ENCODE measurements at places on chromosomes 11 and 22.

- no peak for DNase-seq
These were observed 12.5 kb downstream of the FEZ1 start for GRCh38 chr11:125483592-125483991.

GRCh38 chr22:38815842-38816241, 21.9 kb upstream of the DNAL4 start:
- no peak for DNase-seq

DNA sequence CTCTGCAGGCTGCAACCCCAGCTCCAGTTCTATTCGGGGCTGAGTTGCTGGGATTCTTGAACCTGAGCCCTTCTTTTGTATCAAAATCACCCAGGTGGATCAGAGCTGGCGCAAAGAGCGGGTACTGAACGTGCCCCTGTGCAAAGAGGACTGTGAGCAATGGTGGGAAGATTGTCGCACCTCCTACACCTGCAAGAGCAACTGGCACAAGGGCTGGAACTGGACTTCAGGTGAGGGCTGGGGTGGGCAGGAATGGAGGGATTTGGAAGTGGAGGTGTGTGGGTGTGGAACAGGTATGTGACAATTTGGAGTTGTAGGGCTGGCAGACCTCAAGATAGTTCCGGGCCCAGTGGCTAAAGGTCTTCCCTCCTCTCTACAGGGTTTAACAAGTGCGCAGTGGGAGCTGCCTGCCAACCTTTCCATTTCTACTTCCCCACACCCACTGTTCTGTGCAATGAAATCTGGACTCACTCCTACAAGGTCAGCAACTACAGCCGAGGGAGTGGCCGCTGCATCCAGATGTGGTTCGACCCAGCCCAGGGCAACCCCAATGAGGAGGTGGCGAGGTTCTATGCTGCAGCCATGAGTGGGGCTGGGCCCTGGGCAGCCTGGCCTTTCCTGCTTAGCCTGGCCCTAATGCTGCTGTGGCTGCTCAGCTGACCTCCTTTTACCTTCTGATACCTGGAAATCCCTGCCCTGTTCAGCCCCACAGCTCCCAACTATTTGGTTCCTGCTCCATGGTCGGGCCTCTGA, 3.8 kb downstream of the FOLR1 start:
- DNase-seq: no peak

DNA sequence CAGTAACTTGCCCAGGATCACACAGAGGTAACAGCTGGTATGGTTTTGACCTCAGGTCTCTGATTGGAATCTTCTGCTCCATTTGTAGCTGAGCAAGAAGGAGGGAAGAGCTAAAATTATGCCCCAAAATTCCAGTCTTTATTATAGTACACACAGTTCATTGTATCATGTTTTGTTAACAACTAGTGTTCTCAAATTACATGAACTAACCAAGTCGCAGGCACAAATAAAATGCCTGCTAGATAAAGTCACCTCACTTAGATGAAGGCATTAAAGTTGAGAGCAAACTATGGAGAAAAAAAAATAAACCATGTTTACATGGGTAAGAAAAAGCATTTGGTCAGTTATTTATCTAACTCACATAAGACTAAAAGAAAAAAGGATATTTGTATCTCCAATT, 58.8 kb downstream of the PDGFD start:
- DNase-seq: no peak

DNA sequence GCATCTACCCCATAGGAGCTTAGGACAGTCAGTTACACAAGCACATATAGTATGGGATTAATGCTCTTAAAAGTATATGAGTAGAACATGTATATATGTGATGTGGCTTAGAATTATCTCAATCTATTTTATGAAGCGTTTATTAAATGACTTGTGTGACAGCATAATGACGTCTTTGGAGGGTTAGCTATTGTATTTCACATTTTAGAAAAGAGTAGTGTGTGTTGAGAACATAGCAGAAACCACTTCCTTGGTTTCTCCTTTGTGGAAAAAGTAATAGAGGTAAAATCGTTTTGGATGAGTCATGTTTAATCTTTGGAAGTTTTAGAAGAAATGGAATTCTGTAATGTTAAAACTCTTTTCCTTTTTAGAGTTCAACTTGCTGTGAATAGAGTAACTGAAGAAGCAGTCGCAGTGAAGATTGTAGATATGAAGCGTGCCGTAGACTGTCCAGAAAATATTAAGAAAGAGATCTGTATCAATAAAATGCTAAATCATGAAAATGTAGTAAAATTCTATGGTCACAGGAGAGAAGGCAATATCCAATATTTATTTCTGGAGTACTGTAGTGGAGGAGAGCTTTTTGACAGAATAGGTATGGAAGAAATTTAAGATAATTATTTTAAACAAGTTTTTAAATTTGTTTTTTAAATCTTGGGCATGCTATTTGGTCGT, 2.4 kb downstream of the CHEK1 start:
- DNase-seq: no peak

DNA sequence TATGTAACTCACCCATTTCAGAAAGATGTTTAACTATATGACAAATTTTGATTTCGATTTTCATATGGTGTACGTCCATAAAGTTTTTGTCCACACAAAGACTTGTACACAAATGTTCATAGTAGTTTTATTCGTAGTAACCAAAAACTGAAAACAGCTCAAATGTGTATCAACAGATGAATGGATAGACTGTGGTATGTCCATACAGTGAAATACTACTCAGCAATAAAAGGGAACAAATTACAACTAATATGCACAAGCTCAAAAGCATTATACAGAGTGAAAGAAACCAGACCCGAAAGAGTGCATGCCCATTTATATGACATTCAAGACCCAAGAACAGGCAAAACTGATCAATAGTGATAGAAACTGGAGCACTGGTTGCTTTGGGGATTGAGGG, 64.0 kb downstream of the MN1 start:
- DNase-seq: no peak

- peak; percentile 67 for DNase-seq
These were observed at the start of gene MPZL3 for GRCh38 chr11:118251858-118252652. TSS of gene MPZL3 (minus strand) at chr11:118252365. CDS start at chr11:118252294, 71 bp downstream.

DNA sequence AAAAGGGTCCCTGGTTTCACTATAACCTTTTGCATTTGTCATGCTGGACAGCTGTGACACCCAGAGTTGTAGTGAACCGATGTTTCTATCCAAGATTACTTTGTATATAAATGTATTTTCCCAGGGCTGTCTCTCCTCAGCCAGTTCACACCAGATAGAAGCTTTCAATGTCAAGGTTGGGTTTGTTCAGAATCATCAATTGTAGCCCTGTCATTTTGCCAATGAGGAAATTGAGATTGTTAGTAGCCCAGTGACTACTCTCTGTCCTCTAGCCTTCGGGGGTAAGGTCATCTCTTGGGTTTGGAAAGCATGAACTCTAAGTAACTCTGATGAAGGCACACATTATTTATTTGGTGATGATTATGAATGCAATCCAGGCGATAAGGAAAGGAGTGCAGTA, 165.6 kb downstream of the DBX1 start:
- no peak for DNase-seq

GRCh38 chr11:60951606-60951903, 421 bp downstream of the SLC15A3 start:
- no peak for DNase-seq

- DNase-seq: no peak
These were observed 20.8 kb upstream of the CLNS1A start for GRCh38 chr11:77658213-77659013.

DNA sequence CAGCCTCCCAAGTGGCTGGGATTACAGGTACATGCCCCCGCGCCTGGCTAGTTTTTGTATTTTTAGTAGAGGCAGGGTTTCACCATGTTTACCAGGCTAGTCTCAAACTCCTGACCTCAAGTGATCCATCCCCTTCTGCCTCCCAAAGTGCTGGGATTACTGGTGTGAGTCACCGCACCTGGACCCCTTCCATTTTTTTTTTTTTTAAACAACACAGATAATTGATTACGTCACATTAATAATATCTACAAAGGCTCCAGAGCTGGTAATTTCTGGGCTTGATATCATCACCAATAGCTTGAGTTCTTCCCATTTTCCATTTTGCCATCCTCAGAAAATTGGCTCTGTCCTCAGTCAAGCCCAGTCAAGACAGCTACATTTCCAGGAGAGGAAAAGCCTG, 7.2 kb downstream of the TTLL1 start:
- no peak for DNase-seq

DNA sequence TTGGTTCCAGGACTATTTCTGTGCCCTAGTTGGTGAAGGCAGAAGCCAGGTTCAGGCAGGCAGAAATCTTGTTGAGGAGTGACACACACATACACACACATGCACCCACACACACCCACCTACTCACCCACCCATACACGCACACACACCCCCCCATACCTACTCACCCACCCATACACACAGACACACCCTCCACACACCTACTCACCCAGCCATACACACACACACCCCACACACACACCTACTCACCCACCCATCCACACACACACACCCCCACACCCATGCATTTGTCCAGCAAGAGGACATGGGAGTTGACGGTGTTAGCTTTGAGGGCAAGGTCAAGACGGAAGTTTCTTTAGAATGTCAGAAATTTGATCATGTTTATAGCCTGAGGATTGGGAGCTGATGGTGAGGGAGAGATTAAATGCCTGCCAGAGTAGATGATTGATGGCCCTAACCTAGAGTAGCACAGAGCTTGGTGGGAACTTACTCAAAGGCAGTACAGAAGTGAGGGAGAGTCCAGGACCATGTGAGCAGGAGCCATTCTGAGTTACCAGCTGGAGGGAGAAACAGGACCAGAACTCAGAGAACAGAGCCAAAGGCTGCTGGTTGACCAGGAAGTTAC, 68.9 kb downstream of the CYB5R2 start:
- DNase-seq: no peak

DNA sequence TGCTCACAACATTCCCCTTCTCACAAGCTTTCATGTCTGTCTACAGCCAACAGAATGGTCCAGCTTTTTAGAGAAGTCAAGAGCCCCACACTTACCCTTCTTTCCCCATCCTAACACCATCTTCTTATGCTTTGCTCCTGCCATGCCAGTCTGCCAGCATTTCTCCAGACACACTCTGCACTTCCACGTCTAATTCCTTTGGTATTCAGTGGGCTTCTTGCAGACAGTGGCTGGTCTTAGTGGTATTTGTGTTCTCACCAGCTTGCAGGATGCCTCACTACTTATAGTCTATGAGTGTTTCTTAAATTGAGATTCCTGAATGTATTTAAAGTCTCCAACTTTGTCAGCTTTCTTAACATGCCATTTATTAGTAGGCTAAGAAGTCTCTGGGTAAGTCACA, 154.4 kb downstream of the BBOX1 start:
- DNase-seq: no peak

DNA sequence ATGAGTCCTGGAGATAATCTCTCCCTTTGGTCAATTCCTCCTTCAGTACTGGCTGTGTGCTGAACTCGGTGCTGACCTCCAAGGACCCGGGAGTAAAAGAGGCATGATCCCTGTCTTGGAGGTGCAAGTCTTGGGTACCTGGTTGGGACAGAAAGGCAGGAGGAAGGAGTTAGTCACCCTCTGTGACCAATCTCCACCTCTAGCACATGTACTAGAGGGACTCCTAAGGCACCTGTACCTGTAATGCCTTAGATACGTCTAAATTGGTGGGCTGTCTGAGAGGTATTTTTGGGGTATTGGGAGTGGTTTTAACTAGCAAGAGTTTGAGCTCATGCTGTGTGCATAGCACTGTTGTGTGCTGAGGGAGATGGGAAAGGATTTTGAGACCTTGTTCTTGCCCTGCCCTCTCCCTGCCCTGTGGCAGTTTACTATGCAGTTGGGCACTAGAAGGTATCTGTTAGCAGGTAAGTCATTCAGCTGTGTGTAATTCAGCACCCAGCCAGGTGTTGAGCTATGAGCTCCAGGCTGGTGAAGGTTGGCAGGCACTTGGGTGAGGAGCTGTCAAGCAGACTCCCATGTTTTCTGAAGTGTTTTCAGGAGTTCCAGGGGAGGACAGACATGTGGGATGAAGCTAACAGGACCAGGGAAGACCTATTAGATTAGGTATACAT, 2.5 kb downstream of the PANX1 start:
- DNase-seq: no peak

DNA sequence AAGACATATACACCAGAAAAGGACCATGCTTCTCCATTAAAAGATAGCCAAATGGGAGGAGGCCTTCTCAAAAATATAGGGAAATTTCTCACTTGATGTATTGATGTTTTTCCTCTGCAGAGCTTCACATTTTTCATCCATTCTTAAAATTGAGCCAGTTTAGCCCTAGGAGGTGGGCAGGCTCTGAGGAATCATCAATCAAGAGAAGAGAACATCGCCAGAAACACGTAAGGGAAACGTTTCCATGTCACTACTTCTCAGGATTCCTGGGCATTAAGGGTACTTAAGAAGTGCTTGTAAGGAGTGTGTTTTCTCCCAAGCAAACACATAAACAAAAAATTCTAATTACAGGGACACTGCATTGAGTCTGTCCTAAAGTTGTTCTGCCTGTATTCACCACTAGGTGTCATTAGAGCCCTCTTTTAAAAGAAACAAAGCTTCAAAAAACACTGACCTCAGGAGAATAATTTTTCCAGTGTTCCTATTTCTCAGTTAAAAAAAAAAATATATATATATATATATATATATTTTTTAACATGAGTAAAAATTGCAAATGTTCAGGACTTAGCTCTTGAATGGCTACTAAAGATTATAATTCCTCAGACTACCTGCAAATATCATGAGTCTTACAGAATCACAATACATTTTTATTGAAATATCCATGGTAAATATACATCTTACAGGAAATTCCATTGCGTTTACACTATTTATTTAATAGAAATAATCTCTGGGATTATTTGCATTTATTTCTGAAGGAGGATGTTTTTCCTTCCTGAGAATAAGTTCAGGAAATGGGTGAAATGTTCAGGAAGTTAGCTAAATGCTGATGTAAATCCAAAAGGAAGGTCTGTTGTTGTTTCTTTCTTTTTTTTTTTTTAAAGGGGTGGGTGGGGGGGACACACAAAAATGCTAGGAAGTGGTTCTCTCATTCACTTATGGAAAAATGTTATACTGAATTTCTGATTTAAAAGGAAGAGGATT, 16.0 kb downstream of the FZD4 start:
- peak; percentile 37 for DNase-seq

GRCh38 chr22:46480396-46480795, 57.0 kb downstream of the CELSR1 start:
- DNase-seq: no peak

GRCh38 chr11:67006029-67006884, 16.7 kb upstream of the SYT12 start:
- DNase-seq: no peak

DNA sequence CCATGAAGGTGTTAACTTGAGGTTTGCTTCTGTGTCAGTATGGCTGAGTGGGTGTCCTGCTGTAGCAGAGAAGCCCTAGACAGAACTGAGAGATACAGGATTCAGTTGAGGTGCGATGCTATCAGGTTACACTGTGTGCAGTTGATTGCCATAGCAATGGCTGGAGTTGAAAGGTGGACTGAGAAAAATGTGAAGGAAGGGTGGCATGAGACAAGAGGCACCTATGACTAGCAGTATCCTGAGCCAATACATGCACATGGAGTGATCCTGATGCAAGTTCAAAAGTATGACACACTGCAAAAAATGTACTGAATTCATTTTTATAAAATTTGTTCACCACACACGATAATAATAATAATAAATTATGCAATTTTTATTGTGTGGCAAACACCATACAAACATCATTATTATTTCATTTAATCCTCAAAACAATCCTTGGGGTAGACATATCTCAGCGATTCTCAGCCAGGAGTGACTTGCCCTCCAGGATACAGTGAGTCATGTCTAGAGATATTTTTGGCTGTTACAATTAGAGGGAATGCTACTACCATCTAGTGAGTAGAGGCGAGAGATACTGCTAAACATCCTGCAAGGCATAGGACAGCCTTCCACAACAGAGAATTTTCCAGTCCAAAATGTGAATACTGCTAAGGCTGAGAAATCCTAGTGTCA, 3.9 kb upstream of the PIWIL4 start:
- no peak for DNase-seq

GRCh38 chr11:78893996-78894395, 319.3 kb upstream of the NARS2 start:
- no peak for DNase-seq

GRCh38 chr11:32450372-32450771, 15.0 kb upstream of the WT1 start:
- no peak for DNase-seq
